ENCODE measurements at places on chromosomes 7 and 10.

GRCh38 chr10:11885437-11886137 is 62.4 kb downstream of the PROSER2 start:
- no peak for DNase-seq

DNA sequence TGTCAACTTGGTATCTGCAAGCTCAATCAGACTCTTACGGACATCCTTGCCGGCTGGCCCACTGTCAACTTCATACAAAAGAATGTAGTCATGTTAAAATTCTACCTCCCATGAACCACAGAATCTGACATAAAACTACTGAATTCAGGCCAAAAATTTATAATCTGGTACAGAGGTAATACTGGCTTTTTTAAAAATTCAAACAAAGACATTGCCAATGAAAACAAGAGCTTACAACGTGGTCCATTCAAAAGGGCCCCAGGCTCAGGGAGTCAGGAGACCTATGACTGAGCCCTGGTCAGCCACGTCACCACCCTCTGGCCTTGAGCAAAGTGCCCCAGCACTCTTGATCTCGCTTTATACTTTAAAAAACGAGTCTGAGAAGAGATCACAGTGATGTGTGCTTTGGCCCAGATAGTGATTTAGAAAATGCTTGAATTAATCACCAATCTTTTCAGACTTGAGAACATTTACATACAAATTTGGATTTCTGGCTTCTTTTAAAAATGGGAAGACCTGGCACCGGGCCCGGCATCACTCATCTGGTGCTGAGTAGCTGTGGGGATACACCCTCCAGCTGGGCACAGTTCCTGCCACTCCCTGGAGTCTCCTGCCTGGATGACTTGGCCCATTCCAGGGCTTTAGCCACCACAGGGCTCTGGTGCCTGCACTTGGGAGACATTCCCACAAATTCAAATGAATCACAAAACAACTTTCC is 94.1 kb downstream of the PIP4K2A start:
- DNase-seq: no peak

DNA sequence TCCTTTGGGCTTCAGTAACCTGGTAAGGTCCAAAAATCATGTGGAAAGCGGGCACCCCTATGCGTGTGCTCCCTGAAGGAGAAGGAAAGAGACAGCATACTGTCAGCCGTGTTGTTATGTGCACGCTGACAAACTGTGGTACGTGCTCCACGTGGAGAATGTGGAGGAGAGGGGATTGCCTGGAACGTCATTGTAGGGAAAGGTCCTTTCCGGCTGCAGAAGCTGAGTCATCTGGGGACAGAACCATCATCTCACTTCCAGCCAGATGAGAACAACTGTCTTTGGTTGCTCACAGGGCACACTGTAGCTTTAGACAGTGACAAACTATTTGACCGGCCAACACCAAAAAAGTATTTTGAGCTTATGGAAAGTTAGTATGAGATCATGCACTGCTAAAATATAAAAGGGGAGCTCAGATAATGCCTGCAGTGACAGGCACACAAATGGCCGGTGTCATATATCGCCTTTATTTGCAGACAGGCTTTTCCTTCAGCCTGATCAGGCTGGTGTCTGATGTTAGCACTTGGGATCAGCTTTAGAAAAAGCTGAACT is 38.8 kb upstream of the GRB10 start:
- DNase-seq: no peak

- DNase-seq: no peak
Observed at GRCh38 chr10:132241086-132241485, 54.3 kb downstream of the DPYSL4 start.

DNA sequence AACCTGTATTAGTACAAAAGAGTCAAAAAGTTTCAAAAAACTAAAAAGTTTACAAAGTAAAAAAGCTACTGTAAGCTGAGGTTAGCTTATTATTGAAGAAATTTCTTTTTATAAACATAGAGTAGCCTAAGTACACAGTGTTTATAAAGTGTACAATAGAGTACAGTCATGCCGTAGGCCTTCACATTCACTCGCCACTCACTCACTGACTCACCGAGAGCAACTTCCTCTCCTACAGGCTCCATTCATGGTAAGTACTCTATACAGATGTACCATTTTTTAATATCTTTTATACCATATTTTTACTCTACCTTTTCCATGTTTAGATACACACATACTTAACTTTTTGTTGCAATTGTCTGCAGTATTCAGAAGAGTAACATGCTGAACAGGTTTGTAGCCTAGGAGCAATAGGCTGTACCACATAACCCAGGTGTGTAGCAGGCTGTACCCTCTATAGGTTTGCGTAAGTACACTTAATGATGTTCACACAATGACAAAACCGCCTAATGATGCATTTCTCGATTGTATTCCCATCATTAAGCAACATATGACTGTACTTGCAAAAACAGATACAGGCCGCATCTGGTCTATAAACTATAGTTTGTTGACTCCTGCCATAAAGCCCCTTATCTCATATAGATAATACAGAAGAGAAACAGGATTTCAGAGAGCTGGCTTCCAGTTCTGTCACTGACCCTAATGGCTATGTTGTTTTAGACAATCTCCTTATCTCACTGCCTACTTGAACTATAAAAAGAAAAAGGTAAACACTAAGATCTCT is 438.8 kb downstream of the HTR7 start:
- no peak for DNase-seq

DNA sequence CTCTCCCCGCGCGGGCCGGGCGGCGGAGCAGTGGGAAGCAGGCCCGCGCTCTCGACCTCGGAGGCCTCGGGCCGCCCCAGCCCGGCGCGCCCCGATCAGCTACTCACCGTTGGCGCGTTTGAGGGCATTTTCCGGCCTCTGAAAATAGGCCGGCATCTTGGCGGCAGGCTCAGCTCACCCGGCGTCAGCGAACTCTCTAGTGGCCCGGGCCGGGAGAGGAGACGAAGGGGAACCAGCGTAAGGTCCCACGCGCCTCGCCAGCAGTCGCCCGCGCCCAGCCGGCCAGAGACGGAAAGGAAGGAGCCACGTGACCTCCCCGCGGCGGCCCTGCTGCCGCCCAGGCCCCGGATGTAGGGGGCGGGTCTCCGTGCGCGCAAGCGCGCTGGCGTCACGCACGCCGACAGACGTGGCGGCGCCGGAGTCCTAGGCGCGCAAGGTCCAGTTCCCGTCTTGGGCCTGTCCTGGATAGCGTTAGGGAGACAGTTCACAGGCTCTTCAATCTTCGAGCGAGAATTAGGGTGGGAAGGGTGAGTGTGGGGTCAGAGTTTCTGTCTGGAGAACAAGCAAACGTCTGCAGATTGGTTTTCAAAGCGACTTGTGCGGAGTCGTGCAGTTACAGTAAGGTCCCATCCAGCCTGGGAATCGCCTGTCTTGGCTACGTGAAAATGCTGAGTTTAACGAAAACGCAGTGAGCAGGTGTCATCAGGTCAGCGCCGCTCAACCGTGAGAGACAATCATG is at the start of gene EIF3A:
TSS of gene EIF3A (minus strand) at position 297 of the 739 bp plus-strand sequence. CDS start at position 156, 141 bp downstream.
- peak; percentile 79 for DNase-seq
